Activated CD8-positive, alpha-beta memory T cell treated with anti-CD3 and anti-CD28 coated beads, Interleukin-2, amount 10 ng/mL, durations not matched to agents 7 days and 5 days (primary cell): ENCODE measurements at places on chromosomes 12 and 14. TPM values are rescaled to one million over a fixed set of nuclear protein-coding genes. Genes with fewer than 3 reads are reported as not detected.

DNA sequence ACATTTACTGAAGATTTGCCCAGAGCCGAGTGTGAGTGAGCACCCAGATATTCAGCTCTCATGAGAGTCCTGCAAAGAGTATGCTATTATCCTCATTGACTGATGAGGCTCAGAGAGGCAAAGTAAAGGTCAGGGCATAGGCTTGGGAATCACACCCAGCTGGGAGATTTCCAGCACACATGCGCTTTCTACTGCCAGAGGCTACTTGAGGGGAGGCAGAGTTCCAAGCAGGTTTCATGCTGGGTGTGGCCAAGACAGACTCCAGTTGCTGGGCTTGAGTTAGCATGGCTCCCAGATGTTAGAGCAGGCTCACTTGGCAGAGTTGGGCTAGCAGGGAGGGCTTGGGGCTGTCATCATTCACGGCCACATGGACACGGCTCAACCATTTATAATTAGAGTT, 14.4 kb upstream of the FAM181A start:
- DNase-seq, result no peak

DNA sequence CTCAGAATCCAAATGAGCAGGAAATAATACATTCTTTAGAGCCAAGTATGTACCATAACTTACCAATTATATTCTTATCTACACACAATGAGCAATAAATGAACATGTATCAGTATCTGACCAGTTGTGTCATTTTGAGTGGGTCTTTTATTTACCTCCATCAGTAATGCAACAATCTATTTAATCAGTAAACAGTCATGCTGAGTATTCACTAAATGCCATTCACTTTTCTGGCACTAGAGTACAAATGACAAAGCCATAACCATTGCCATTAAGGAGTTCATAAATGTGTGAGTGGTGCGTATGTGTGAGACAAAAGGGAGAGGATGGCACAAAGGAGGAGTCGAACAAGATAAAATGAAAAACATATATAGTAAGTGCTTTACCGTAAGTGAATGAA, 1.5 kb upstream of the STRAP start:
- no peak for DNase-seq

ADAM21 gene
- 0.07 TPM for total RNA-seq

- DNase-seq, result no peak
Measured at GRCh38 chr14:101591582-101591981, 30.3 kb downstream of the DIO3 start.

DNA sequence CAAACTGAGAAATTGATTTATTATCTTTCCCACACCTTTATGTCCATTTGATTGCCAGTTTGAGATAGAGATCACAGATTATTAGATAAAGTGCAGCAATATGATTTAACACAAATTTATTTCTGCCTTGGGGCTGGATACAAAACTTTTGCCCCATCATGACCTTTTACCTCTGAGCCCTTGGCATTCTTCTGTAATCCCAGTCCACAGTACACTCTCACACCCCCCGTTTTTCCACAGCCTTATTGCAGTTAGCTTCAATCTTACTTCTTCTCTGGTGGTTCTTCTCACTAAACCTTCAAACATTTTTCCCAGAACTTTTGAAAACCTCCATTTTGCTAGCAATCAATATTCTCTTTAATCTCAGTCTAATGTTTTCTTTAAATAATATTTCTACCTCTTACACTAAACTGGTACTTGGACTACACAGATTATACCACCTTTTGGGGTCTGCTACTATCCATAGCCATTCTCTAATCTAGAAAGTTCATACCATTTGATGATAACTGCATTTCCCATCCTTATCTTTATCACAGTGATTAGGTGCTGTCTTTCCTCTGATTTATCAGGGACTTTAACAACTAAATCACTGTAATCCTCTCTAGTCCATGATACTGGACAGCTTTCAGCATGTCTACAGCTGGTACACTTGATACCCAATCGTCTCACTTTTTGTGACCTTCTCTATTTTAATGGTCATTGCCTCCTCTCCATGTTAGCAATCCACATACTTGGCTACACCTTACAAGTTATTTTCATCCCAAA, 186.7 kb upstream of the PDE3A start:
- no peak for DNase-seq
